ENCODE measurements at places on chromosomes 12 and 14.

GRCh38 chr12:21788089-21788983 lies 13.8 kb upstream of the KCNJ8 start:
- no peak for DNase-seq

GRCh38 chr12:105812366-105812765 lies 326.4 kb downstream of the NUAK1 start:
- no peak for DNase-seq

GRCh38 chr12:93127107-93127560 lies 198.0 kb upstream of the EEA1 start:
- DNase-seq: no peak

DNA sequence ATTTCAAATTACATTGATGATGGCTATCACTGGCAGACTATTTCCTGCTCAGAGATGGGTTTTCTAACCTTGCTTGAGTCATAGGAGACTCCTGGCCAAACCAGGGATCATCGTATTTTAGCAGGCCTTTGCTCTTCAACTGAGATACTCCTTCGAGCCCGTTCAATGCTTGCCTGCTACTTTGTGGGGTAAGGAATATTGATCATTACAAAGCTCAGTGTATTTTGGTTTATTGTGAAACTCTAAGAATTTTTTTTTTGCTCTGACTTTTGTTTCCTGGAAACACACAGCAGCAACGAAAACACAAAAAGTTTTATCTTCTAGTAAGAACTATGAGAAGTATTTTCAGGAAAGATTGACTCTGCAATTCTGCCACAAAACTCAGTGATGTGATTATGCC lies 4.1 kb downstream of the GPRC5D start:
- DNase-seq: no peak

GRCh38 chr12:112881602-112882001 lies 25.2 kb upstream of the OAS1 start:
- no peak for DNase-seq

- no peak for DNase-seq
Observed at GRCh38 chr12:92546259-92546634, 156.5 kb upstream of the PLEKHG7 start.

DNA sequence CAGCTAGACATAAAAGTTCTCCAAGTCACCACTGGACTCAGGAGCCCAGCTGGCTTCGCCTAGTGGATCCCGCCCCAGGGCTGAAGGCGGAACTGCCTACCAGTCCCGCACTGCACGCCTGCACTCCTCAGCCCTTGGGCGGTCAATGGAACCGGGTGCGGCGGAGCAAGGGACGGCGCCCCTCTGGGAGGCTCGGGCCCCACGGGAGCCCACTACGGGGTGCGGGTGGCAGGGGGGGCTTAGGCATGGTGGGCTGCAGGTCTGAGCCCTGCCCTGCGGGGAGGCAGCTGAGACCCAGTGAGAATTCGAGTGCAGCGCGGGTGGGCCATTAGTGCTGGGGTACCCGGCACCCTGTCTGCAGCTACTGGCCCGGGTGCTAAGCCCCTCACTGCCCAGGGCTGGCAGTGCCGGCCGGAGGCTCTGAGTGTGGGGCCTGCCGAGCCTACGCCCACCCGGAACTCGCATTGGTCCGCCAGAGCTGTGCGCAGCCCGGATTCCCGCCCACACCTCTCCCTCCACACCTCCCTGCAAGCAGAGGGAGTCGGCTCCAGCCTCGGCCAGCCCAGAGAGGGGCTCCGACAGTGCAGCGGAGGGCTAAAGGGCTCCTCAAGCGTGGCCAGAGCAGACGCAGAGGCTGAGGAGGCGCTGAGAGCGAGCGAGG lies 11.4 kb upstream of the G2E3 start:
- DNase-seq: no peak

DNA sequence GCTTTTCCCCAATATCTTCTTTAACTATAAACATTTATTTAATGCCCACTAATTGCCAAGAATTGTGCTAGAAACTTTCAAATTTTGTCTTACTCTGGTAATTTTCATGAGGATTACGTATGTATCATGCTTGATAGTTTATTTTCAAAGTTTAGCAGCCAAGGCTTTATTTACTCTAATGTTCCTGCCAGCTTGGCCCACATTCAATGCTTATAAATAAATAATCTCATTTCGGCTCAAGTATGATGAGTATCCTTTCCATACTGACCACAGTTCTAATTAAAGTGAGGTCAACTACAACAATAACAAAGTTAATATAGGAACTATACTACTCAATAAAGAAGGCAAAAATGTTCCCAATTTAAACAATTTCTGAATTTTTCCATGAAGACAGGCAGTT lies 259.2 kb downstream of the MED13L start:
- DNase-seq: no peak

- peak; percentile 67 for DNase-seq
Observed at GRCh38 chr12:6697584-6698351, 2.8 kb downstream of the PIANP start.

DNA sequence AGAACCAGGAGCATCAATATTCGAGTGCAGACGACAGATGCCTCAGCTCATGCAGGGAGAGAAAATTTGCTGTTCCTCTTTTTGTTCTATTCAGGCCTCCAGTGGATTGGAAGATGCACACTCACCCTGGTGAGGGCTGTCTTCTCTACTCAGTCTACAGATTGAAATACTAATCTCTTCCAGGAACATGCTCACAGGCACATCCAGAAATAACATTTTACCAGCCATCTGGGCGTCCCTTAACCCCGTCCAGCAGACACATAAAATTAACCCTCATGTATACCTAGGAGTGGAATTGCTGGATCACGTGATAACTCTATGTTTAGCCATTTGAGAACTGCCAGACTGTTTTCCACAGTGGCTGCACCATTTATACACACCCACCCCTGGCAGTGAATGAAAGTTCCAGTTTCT lies 4.5 kb upstream of the OAS2 start:
- no peak for DNase-seq

DNA sequence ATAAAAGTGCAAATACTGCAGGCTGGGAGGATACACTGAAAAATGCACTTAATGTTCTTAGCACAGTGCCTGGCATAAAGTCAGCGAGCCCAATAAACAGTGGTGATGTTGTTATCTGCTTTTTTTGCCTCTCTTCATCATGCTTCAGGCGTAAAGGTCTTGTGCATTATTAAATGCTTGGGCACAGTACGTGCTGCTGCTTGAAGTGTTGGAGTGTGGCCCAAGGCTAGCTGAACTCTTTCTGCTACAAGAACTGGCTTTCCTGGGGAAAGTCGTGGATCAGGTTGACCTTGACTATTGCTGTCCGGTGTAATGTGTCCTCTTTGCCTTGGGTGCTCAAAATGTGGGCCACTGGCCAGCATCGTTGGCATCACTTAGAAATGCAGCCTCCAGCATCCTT lies 43.0 kb downstream of the SMOC1 start:
- no peak for DNase-seq

GRCh38 chr14:80621701-80622100 lies 319.8 kb downstream of the CEP128 start:
- DNase-seq: no peak

- no peak for DNase-seq
Observed at GRCh38 chr12:75042125-75042524, 167.5 kb downstream of the KCNC2 start.

DNA sequence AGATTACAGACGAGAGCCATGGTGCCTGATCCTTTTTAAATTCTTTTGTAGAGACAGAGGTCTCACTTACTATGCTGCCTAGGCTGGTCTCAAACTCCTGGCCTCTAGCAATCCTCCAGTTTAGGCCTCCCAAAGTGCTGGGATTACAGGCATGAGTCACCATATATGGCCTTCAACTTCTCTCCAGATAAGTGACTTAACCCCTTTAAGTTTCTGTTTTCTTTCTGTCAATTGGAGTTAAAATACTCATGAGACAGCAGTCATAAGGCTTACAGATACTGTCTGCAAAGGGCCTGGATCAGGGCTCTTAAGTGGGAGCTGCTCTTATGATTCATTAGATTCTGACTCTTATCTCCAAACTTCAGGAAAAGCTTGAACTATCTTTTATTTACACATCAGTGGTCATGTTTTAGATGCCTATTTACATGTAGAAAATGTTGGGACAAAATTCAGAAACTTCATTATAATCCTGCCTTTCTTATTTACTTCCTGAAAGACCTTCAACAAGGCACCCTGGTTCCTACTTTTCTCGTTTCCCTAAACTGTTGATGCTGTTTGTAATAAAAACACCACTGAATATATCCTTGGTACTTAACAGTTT lies 271.5 kb upstream of the TBX3 start:
- DNase-seq: no peak

GRCh38 chr12:50740307-50740706 lies 23.6 kb upstream of the ATF1 start:
- no peak for DNase-seq

- DNase-seq: no peak
Observed at GRCh38 chr12:131040491-131040890, 86.8 kb downstream of the ADGRD1 start.

GRCh38 chr14:74821267-74821915 lies 54.6 kb downstream of the PROX2 start:
- DNase-seq: no peak

- DNase-seq: no peak
Observed at GRCh38 chr12:21852251-21852650, 77.7 kb upstream of the KCNJ8 start.

- DNase-seq: no peak
Observed at GRCh38 chr12:55065535-55065934, 45.8 kb downstream of the NEUROD4 start.

- DNase-seq: peak; percentile 16
Observed at GRCh38 chr12:9634177-9634803, 26.6 kb upstream of the KLRB1 start.

- no peak for DNase-seq
Observed at GRCh38 chr12:122051231-122051876, 27.2 kb upstream of the MLXIP start.

DNA sequence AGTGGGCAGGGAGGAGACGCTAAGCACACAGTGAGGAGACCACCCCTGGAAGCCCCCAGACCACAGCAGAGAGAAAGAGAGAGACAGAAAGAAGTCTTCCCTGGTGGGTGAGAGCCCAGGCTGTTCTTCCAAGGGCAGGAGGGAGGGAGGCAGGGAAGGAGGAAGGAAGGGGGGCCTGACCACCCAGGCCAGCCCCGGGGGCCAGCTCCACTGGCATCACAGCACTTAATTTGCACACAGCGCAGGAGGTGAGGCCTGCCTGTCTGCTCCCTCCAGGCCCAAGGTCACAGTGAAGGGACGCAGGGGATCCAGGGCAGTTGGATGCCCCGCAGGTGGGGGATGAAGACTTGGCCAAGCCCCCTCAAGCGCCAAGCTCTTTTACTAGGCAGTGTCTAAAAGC lies 141.9 kb upstream of the C14orf180 start:
- no peak for DNase-seq

Measured in NCI-H1930 (cell line).